ENCODE measurements at places on chromosomes 3 and 15.

DNA sequence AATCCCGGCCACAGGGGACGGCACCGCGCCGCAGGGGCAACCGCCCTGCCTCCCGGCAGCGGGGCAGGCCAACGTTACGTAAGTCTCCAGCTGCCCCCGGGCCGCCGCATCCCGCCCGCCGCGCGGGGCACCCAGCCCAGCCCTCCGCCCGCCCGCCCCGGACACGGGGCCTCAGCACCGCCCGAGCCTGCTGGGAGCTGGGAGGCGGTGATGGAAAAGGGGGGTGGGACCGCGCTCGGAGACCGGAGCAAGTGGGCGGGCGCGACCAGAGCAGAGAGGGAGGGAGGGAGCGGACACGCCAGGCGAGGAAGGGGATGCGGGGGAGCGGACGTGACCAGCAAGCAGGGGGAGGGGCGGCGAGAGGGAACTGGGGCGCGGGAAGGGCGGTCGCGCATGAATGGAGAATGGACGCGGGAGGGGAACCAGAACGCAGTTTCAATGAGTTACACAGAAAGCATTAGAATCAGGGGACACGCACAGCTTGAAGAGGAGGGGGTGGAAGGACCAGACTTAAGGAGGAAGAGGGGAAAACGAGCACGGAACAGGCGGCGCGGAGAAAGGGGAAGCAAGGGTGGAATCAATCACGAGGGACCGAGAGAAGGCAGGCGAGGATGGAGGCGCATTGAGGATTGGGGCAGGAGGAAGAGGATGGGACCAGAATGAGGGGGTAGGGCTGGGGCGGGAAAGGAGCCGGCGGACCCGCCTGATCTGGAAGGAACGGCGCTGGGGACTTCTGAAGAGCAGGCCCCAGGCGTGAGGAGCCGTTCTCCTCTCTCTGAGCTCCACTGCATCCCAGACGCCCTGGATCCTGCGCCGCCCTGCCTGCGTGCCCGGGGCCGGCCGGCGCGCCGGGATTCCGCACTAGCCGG is 559 bp downstream of the PKM start:
- peak; percentile 36 for DNase-seq

- DNase-seq: no peak
Measured at GRCh38 chr15:71921191-71921590, 110.8 kb downstream of the NR2E3 start.

DNA sequence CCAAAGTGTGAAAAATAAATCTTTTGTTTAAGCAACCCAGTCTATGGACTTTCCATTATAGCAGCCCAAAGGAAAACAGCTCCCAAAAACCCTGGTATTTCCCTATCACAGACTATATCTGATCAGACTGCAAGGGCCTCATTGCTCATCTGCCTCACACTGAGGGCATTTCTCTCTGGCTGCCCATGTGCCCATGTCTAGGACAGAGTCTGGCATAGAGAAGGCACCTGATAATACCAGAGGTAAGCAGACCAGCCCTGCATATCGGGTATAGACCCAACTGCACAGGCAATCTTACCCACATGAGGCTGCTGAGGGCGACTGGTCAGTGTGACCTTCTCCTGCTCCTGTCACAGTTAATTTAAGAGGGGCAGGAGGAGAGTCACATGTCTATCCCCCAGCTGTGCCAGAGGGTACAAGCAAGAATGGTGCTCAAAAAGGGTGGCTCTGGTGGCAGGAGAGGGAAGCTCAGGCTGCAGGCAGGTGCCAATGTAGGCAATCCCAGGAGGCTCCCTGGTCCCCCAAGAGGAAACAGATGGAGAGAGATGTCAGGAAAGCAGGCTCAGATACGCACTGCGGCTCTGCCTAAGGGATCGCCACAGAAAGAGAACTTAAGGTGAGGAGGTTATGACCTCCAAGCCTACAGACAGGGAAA is 3.1 kb downstream of the CSRNP1 start:
- DNase-seq: peak; percentile 34

GRCh38 chr15:31060429-31061140 is 40.9 kb downstream of the TRPM1 start:
- no peak for DNase-seq

- DNase-seq: no peak
Measured at GRCh38 chr3:183664913-183665381, 29.5 kb downstream of the KLHL24 start.

GRCh38 chr3:162443376-162443775 is 946.8 kb downstream of the OTOL1 start:
- DNase-seq: no peak

DNA sequence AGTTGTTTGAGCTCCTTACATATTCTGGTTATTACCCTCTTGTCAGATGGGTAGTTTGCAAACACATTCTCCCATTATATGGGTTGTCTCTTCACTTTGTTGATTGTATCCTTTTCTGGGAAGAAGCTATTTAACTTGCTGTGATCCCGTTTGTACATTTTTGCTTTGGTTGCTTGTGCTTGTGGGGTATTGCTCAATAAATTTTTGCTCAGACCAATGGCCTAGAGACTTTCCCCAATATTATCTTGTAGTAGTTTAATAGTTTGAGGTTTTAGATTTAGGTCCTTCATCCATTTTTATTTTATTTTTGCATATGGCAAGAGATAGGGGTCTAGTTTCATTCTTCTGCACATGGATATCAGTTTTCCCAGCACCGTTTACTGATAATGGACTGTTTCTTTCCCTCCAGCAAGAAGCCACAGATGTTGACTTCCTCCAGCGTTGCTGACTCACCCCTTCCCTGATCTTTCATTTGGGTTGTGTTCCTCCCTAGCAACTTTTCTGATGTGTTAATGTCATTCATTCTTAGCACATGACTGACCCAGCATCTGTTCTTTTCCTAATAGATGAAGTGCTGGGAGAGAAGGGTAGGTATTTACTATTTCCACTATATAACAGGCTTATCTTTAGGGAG is 166.7 kb upstream of the SGO1 start:
- DNase-seq: no peak
